GM23248 (cell line): ENCODE measurements at places on chromosomes 13 and 19.
A peak's percentile ranks its signal among the peaks of the same experiment; 100 is the strongest.

GRCh38 chr19:3655402-3656072 is 28.9 kb upstream of the CACTIN start:
- peak; percentile 94 for DNase-seq

- no peak for DNase-seq
These were observed 320.3 kb downstream of the DNAJC15 start for GRCh38 chr13:43343645-43344044.

DNA sequence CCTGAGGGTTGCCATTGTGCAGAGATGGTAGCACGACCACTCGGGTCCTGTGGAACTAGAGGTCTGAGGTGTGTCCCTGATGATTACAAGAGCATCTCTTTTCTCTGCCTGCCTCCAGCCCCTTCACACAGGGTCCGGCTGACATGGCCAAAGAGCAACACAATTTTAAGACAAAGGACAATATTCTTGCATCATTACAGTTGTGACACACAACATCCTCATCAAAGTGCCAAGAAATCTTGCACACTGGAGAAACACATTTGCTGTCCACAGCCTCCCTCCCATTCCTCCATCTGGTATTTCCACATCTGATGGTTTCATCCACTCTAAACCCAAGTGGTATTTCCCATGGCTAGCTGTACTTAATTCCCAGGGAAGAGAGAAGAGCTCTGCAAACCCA is 12.8 kb downstream of the COL4A1 start:
- DNase-seq = peak; percentile 73

DNA sequence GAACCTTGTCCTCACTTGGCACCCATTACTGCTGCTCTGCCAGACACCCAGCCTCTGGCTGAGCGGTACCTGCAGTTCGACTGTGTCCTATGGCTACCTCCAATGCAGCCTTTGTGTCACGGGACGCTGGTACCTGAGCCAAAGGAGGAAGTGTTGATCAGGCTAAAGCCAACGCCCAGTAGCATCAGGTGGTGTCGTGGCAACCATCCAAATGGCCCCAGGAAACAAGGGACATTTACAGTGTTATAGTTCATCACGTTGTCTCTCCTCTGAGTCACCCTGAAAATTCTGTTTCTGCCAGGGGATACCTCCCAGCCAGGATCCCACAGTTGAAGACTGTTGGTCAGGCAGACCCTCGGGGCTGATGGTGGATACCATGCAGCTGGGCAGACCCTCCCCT is 10.1 kb downstream of the RHPN2 start:
- no peak for DNase-seq

- peak; percentile 57 for DNase-seq
These were observed 14.4 kb upstream of the AKAP8 start for GRCh38 chr19:15393963-15394362.

- DNase-seq = no peak
These were observed 7.8 kb upstream of the CLIP3 start for GRCh38 chr19:36040495-36040894.

DNA sequence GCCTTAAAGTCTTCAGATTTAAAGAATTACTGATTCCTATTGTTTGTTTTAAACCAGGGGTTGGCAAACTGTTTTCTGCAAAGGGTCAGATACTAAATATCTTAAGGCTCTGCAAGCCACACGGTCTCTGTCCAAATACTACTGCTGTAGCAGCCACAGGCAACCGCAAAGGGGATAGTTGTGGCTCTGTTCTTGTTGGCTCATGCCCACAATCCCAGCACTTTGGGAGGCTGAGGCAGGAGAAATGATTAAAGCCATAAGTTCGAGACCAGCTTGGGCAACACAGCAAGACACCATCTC is 22.4 kb downstream of the RANBP3 start:
- peak; percentile 52 for DNase-seq

DNA sequence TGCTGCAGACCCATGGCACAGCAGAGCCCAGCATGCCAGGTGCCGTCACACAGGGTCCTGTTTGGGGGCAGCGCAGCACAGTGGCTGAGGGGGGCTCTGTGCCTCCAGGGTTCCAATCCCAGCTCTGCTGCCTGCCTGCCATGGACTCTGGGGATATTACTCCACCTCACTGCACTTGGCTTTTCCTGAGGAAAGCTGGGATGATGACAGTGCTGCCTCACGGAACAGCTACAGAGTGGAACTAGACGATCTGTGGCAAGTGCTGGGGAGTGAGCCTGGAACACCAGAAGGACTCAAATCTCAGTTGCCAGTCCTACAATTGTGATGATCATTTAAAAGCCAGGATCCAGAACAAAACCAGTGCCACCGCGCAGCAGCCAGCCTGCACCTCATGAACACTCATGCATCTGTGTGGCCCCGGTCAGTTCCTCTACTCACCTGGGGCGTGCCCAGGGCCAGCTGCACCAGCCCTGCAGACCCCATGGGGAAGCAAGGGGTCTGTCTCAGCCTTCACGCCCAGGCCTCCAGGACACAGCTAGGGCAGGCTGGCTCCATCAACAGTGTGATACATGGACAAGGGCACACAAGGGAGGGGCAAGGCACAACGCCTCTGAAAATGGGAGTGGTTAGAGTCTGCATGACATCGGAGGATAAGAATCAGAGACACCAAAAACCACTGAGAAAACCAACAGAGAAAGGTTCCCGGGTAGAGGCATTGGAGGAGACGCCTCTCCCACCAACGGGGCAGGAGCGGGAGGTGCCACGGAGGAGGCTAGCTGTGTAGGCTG is 55.2 kb downstream of the ATP7B start:
- DNase-seq = no peak

- no peak for DNase-seq
These were observed at the start of gene OVOL3 for GRCh38 chr19:36110487-36111199. Gene OVOL3 (plus strand): TSS chr19:36111143. CDS start chr19:36111203, 60 bp downstream.

GRCh38 chr19:33580645-33581037 is 41.1 kb upstream of the CHST8 start:
- DNase-seq = no peak

DNA sequence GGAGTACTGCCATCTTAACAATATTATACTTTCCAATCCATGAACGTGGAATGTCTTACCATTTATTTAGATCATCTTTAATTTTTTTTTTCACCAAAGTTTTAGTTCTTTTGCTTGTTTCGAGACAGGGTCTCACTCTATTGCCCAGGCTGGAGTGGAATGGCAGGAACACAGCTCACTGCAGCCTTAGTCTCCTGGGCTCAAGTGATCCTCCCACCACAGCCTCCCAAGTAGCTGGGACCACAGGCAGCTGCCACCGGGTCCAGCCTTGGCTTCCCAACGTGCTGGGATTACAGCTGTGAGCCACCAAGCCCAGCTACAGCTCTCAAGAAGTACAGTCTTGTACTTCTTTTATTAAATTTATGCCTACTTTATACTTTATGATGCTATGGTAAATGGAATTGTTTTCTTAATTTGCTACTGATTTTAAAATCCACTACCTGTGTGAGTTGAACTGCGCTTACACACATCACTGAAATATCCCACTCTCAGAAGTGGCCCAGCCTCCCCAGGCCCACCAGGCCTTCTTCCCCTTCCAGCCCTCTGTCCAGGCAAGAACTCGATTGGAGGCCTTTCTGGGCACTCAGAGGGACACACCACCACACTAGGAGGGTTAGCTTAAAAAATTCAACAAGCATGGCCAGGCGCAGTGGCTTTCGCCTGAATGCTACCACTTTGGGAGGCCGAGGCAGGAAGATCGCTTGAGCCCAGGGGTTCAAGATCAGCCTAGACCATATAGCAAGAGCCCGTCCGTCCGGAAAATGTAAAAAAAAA is 1.0 kb upstream of the PGLS start:
- peak; percentile 44 for DNase-seq

GRCh38 chr19:13031917-13032623 is 36.8 kb downstream of the NFIX start:
- peak; percentile 85 for DNase-seq

DNA sequence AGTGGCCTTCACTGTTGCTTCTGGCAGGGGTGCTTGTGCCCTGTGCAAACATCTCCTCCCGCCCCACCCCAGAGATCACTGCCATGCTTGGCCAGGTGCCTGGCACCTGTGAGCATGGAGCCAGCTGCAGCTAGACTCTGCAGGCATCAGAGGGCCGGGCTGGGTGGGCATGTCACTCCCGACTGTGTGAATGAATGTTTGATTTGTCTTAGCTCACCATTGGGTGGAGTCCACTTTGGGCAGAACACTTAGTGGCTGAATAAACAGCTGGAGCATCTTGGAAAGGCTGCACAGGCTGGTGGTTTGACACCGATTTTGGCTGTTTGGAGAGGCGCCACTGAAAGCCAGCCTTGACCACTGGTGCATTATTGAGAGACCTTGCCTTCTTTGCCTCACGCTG is 267.3 kb downstream of the DLEU7 start:
- peak; percentile 10 for DNase-seq

- no peak for DNase-seq
These were observed 34.5 kb upstream of the GAS6 start for GRCh38 chr13:113898391-113898790.

DNA sequence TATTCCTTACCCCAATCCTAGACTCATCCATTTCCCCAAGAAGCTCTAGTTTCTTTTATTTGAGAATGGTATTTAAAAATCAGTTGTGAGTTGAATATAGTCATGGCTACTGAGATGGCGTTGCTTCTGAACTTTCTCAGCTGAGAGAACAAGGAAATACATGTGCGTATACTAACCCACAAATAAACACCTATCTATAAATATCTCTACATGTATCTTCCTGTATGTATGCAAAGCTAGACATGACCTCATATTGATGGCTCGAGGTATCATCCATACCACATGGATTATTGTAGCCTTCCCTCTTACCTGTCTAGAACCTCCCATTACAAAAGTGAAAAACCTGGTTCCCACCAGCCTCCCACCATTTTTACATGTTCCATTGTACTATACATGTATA is 141.0 kb downstream of the UFM1 start:
- DNase-seq = no peak

DNA sequence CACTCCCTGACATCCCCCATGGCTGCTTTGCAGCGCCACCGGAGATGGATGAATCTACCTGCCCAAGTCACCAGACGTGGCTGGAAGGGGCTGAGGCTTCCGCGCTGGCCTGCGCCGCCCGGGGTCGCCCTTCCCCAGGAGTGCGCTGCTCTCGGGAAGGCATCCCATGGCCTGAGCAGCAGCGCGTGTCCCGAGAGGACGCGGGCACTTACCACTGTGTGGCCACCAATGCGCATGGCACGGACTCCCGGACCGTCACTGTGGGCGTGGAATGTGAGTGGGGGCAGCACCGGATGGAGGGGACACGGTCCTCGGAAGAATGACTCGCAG is 4.6 kb downstream of the ICAM5 start:
- no peak for DNase-seq

DNA sequence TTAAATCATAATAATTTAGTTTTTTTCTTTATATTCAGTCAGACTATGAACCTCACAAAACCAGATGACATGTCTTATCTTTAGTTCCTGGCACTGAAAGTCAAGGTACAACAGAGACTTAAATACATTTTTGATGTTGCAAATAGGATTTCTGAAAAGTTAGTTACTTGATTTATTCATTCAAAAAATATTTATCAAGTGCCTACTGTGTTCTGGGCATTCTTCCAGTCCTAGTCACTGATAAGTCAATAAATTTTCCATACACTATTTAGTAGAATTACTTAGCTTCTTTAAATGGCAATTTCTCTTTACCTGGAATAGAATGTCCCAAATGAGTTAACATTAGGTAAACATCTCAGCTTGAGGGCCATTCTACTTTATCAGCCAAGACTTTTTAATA is 938.3 kb upstream of the PCDH9 start:
- DNase-seq = no peak

DNA sequence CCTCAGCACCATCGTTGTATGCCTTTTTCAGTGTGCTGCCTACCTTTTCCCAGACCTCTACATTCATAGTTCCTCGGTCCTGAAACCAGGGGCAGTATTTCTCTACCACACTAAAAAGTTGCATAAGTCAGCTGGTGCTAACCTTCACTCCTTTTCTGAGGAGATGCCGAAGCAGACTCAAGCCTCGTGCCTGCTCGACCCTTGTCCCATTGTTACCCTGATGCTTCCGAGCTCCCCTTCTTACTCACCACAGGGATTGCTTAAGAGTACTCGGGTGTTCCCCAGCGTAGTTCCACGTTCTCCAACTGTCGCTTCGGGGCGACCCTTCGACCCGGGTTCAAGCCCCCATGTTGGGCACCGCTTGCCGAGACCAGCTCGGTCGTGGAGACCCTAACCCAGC is 19.0 kb upstream of the IL17D start:
- peak; percentile 35 for DNase-seq
